Mammary microvascular endothelial cell (primary cell): ENCODE measurements at places on chromosomes 5 and 9. TPM values are rescaled to one million over a fixed set of nuclear protein-coding genes. Genes with fewer than 3 reads are reported as not detected.

TNFAIP8 gene
- total RNA-seq, result 5.7 and 8.8 TPM in 2 replicates

SLC34A3 gene
- not detected in 2 replicates for total RNA-seq

NKD2 gene
- total RNA-seq, result 0.25 TPM in 1 of 2 replicates, not detected in the other

GDNF gene
- total RNA-seq, result not detected in 2 replicates

NR6A1 gene
- 0.54 and 0.80 TPM in 2 replicates for total RNA-seq

SPINK4 gene
- total RNA-seq, result not detected in 2 replicates

CDH6 gene
- 0.05 and 0.20 TPM in 2 replicates for total RNA-seq

GPX8 gene
- total RNA-seq, result 90.3 and 102 TPM in 2 replicates

TIMD4 gene
- total RNA-seq, result not detected in 2 replicates

SYK gene
- total RNA-seq, result not detected in 2 replicates

PSD2 gene
- total RNA-seq, result not detected in 2 replicates

MCC gene
- 23.8 and 24.0 TPM in 2 replicates for total RNA-seq

TRAF1 gene
- total RNA-seq, result 4.6 and 6.8 TPM in 2 replicates

NR4A3 gene
- total RNA-seq, result 0.20 and 0.25 TPM in 2 replicates

IRGM gene
- 0.07 TPM in 1 of 2 replicates, not detected in the other for total RNA-seq

GPR21 gene
- 0.25 TPM in 1 of 2 replicates, not detected in the other for total RNA-seq

NPR3 gene
- total RNA-seq, result under 0.01 and 0.05 TPM in 2 replicates

C5orf34 gene
- total RNA-seq, result 4.3 and 5.2 TPM in 2 replicates

ZCCHC10 gene
- total RNA-seq, result 20.9 and 36.2 TPM in 2 replicates

ARSI gene
- 0.33 and 0.49 TPM in 2 replicates for total RNA-seq

F2RL1 gene
- 5.8 and 12.3 TPM in 2 replicates for total RNA-seq

SOX30 gene
- 0.05 TPM in 1 of 2 replicates, not detected in the other for total RNA-seq

NUDT12 gene
- 3.1 and 4.0 TPM in 2 replicates for total RNA-seq

SH3TC2 gene
- 3.8 and 4.6 TPM in 2 replicates for total RNA-seq

SCAMP1 gene
- total RNA-seq, result 28.7 and 29.3 TPM in 2 replicates

SPATA6L gene
- total RNA-seq, result 0.80 and 0.94 TPM in 2 replicates

NUTM2F gene
- total RNA-seq, result not detected in 2 replicates

LMBRD2 gene
- total RNA-seq, result 4.2 and 4.5 TPM in 2 replicates

ANKRD55 gene
- 1.1 and 2.3 TPM in 2 replicates for total RNA-seq

NPR2 gene
- 5.1 and 7.9 TPM in 2 replicates for total RNA-seq

CDHR2 gene
- total RNA-seq, result not detected in 2 replicates
